Fibroblast of lung (primary cell): ENCODE measurements at places on chromosomes 1 and 21. TPM values are rescaled to one million over a fixed set of nuclear protein-coding genes. Genes with fewer than 3 reads are reported as not detected.

Gene CFAP45
- total RNA-seq: 0.51 and 1.5 TPM in 2 replicates

Gene EIF3I
- total RNA-seq: 246 and 277 TPM in 2 replicates

Gene KCNJ15
- 0.83 and 1.5 TPM in 2 replicates for total RNA-seq

Gene ITLN2
- total RNA-seq: not detected in 2 replicates

Gene ADAM30
- not detected in 2 replicates for total RNA-seq

Gene DUSP10
- 22.6 and 71.7 TPM in 2 replicates for total RNA-seq

Gene DONSON
- 11.0 and 14.7 TPM in 2 replicates for total RNA-seq
